ENCODE measurements at places on chromosomes 6 and 20.

DNA sequence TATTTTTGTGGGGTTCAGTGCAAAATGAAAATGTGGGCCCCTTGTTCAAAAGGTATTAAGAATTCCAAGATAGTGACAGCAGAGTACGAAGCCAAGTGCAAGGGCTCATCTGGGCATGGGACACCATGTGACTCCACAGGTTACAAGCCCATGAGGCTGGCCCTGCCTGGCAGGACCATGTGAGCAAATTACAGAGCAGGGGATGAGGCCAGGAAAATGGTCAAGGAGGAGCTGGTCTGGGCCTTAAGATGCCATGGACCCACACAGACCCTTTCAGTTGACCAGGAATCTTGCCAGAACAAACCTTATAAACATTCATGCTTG lies 86.9 kb downstream of the SNX5 start:
- no peak for DNase-seq
- no peak overlapping the region for H3K4me3 ChIP-seq
- no peaks in the 10 kb centered on the region for H3K36me3 ChIP-seq
- H3K27me3 ChIP-seq, result no peaks in the 10 kb centered on the region

DNA sequence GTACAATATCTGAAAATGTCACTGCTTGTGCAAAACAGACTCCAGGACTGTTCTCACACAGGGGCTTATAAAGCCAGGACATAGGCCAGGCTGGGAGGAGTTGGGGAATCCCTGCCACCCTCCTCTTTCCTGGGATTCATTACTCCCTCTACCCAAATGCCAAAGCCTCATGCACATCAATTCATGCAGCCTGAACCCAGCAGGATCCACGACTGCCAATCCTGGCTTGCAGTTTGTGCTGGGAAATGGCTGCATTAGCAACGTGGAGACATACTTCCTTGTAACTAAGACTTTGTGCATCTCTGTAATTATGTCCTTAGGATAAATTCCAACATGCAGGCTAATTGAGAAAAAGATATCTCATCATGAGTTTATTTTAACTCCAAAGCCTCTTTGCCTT lies 143.8 kb downstream of the SYCP2 start:
- DNase-seq, result no peak
- no peak overlapping the region for H3K27ac ChIP-seq
- peaks cover 3% of the 10 kb centered on the region for H3K27me3 ChIP-seq
- no peaks in the 10 kb centered on the region for H3K36me3 ChIP-seq
- no peak overlapping the region for H3K4me3 ChIP-seq
- no peaks in the 10 kb centered on the region for H3K4me1 ChIP-seq

DNA sequence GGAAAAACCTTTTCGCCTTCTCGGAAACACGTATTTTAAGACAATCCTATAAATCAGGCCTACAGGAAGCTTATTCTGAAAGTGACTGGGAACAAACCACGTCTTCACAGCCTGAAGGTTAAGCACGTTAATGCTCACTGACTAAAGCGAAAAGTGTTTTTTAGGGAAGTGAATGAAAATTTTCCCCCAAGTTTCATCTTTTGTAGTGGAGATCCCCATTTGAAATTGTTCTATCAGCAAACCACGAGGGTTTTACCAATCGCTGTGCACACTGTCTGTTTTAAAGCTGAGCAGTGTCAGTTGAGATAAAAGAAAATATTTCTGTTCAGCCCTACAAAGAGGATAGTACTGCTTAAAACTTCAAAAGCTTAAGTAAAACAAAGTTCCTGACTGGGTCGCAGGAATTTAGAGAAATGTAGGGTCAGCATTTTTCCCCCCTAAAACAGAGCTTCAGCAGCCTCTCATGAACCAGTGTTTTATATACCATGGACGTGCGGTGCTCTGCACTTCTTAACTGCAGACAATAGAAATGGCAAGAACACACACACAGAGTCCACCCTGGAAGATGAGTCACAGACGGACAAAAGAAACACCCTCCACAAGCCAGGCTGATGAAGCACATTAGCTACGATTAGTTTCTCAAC lies 34.9 kb downstream of the SLC22A23 start:
- DNase-seq, result no peak
- H3K27me3 ChIP-seq, result no peaks in the 10 kb centered on the region
- no peaks in the 10 kb centered on the region for H3K4me1 ChIP-seq
- H3K4me3 ChIP-seq, result no peak overlapping the region
- no peaks in the 10 kb centered on the region for H3K36me3 ChIP-seq

DNA sequence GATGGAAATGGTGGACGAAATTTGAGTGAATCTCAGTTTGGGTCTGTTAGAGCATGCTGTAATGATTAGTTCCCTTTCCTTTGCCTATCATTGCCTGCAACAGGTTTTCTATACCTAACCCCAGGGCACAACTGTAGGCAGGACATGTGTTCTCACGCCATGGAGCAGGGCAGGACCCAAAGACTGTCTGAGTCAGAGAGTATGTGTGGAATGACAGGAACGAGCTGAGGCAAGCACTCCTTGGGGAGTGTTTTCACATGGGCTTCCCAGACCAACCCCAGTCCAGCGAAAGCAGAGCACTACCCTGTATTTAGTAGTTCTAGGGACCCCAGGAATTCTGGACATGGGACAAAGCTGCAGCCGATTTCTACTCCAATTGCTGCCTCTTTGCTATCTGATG lies 234.2 kb downstream of the HACE1 start:
- no peaks in the 10 kb centered on the region for H3K4me1 ChIP-seq
- no peak for DNase-seq
- no peak overlapping the region for H3K27ac ChIP-seq
- no peaks in the 10 kb centered on the region for H3K36me3 ChIP-seq
- H3K4me3 ChIP-seq, result no peak overlapping the region

DNA sequence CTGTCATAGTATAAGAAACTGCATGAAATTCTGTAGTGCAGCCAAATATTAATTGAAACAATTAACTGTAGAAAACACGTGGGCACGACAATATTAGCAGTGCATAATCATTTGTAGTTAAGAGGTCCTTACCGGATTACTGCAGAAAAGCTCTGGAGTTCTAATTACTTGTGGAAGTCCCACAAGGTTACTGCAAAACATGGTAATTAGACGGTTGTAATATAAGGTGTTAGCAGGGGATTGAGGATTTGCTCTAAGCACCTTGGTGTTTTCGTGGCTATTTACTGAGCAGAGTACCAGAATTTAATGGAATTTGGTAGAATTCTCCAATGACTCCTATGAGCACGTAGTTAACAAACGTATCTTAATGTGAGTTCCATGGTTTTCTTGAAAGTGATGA lies 473.6 kb upstream of the AGPAT4 start:
- DNase-seq, result no peak
- no peak overlapping the region for H3K4me3 ChIP-seq
- no peak overlapping the region for H3K27ac ChIP-seq
- H3K36me3 ChIP-seq, result no peaks in the 10 kb centered on the region
- H3K4me1 ChIP-seq, result no peaks in the 10 kb centered on the region

GRCh38 chr20:50130356-50130723 lies 17.4 kb upstream of the UBE2V1 start:
- H3K4me3 ChIP-seq, result no peak overlapping the region
- H3K27ac ChIP-seq, result no peak overlapping the region
- no peak for DNase-seq
- no peaks in the 10 kb centered on the region for H3K4me1 ChIP-seq

GRCh38 chr6:31268836-31269235 lies 3.1 kb downstream of the HLA-C start:
- no peak overlapping the region for H3K27ac ChIP-seq
- H3K4me1 ChIP-seq, result peaks cover 50% of the 10 kb centered on the region
- H3K4me3 ChIP-seq, result peak overlapping the region; percentile 79
- no peak for DNase-seq
- H3K27me3 ChIP-seq, result no peaks in the 10 kb centered on the region

DNA sequence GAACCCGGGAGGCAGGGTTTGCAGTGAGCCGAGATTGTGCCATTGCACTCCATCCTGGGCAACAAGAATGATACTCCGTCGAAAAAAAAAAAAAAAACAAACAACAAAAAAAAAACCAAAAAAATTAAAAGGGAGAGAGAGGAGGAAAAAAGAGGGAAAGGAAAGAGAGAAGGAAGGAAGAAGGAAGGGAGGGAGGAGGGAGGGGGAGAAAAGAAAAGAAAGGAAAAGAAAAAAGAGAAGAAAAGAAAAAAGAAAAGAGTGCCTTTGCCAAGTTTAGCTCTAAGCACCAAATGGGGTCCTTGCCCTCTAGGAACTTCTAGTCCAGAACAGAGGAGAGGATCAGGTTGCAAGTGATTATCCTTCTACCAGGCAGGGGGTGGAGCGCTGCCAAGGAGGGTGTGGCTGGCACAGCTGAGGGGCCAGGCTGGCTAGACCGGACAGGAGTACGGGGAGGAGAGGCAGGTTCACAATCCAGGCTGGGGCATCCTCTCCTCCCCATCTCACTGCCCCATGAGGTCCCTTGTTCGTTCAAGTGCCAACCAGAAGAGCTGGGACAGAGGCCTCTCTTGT lies 19.1 kb downstream of the GNAS start:
- DNase-seq, result no peak
- no peaks in the 10 kb centered on the region for H3K36me3 ChIP-seq
- no peak overlapping the region for H3K27ac ChIP-seq
- H3K27me3 ChIP-seq, result no peaks in the 10 kb centered on the region
- no peak overlapping the region for H3K4me3 ChIP-seq
- H3K4me1 ChIP-seq, result peaks cover 3% of the 10 kb centered on the region

DNA sequence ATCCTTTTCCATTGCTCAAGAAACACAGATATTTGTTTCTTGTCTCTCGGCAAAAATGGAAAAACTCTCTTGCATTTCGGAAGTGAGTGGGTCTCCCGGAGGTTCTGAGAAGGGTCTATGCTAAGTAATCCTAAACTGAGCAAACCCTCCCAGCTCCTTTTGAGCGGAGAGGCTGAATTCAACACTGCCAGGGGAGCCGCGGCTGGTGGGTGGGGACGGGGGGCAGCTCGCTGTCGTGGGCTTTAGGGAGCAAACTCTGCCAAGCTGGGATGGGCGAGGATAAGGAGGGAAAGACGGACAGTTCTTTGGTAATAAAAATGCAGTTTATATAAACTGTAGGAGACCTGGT lies 211.4 kb downstream of the FOXC1 start:
- no peak overlapping the region for H3K27ac ChIP-seq
- no peaks in the 10 kb centered on the region for H3K27me3 ChIP-seq
- DNase-seq, result no peak
- H3K36me3 ChIP-seq, result no peaks in the 10 kb centered on the region

DNA sequence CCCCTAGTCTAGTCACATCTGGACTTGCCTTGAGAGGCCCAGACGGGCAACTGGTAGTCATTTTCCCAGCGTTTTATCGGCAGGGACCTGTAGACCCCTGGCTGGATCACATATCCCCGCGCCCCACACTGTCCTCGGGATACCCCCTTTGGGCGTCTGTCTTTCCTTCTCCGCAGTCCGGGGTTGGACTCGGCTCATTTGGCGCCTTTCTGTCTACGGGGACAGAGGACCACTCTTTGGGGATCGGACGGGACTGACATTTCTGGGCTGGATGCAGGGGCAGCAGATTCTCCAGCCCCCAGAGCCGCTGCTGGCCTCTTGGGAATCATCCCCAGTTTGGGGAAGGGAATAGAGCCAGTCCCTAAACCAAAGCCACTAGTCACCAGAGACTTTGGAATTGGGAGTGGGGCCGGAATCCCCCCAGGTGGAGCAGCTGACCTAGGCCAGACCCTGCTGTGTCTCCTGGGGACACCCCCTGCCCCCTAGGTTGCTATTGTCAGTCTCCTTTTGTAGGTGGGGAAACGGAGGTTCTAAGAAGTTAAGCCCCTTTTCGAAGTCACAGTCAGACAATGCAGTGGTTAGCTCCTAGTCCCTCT lies 734 bp downstream of the FAM110A start:
- H3K27me3 ChIP-seq, result no peaks in the 10 kb centered on the region
- H3K4me3 ChIP-seq, result peak overlapping the region; percentile 74
- no peaks in the 10 kb centered on the region for H3K36me3 ChIP-seq
- DNase-seq, result no peak
- H3K27ac ChIP-seq, result peak overlapping the region; percentile 83
- peaks cover 43% of the 10 kb centered on the region for H3K4me1 ChIP-seq

DNA sequence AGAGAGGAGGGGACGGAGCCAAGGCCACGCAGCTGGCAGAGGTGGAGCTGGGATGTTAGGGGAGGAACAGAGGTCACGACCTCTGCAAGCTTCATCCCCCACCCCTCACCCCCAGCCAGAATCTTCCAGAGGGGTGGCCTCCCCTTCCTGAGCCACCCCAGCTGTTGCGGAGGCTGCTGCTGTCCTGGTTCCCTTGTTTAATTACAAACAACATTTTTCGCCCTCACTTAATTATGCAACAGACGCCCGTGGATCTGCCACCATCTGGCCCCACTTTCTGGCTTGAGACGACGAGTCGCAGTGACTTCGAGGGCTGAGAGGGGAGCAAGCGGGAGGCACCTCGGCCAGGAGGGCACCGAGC lies 153.7 kb upstream of the PTPN1 start:
- no peak overlapping the region for H3K4me3 ChIP-seq
- H3K27me3 ChIP-seq, result no peaks in the 10 kb centered on the region
- no peak overlapping the region for H3K27ac ChIP-seq
- H3K36me3 ChIP-seq, result no peaks in the 10 kb centered on the region

- H3K27ac ChIP-seq, result no peak overlapping the region
- no peak for DNase-seq
- no peaks in the 10 kb centered on the region for H3K27me3 ChIP-seq
- no peak overlapping the region for H3K4me3 ChIP-seq
Measured at GRCh38 chr20:39700528-39700927, 738.4 kb downstream of the DHX35 start.

GRCh38 chr6:20302702-20303251 lies 90.5 kb upstream of the MBOAT1 start:
- no peak for DNase-seq
- no peaks in the 10 kb centered on the region for H3K4me1 ChIP-seq
- H3K4me3 ChIP-seq, result no peak overlapping the region

- H3K27ac ChIP-seq, result no peak overlapping the region
- no peak overlapping the region for H3K4me3 ChIP-seq
Measured at GRCh38 chr6:37791156-37791919, 28.2 kb upstream of the ZFAND3 start.

DNA sequence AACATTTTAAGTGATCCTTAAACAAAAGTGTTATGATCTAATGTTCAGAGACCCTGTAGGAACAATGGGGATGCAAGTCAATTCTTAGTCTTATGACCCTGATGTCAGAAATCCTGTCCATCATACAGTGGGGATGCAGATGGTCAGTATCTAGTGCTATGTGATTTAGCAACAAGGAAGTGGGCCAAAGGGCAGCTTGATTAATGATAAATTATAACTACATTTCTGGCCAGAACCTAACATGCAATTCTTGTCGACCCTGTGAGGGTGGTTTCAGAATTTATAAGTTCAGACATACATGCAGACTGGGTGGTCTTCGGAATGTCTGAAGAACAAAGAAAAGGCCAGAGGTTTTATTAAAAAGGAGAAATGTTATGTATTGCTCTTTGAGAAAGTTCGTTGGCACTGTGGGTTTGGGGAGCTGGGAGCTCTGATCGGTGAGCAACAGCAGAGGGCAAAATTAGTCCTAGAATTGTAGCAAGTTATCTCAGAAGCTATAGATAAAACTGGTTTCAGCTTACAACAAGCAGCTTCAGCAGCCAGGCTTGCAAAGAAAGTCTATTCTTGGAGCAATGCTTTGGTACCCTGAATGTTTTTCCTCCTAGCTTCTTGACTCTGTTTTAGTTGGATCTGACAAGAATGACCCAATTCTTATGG lies 50.8 kb downstream of the RPF2 start:
- H3K4me3 ChIP-seq, result no peak overlapping the region
- no peaks in the 10 kb centered on the region for H3K4me1 ChIP-seq
